ENCODE measurements at places on chromosomes 6 and 20.

GRCh38 chr6:42271834-42272805, 54.5 kb upstream of the MRPS10 start:
- no peak for DNase-seq

GRCh38 chr6:9554806-9555205, 860.1 kb downstream of the TFAP2A start:
- DNase-seq: no peak

GRCh38 chr6:92647630-92648029, 771.7 kb downstream of the EPHA7 start:
- DNase-seq: no peak

- no peak for DNase-seq
Observed at GRCh38 chr6:119346450-119346849, 3.1 kb downstream of the MAN1A1 start.

GRCh38 chr6:81575442-81575841, 177.0 kb downstream of the TENT5A start:
- no peak for DNase-seq

GRCh38 chr6:142165227-142165626, 18.2 kb downstream of the VTA1 start:
- no peak for DNase-seq

DNA sequence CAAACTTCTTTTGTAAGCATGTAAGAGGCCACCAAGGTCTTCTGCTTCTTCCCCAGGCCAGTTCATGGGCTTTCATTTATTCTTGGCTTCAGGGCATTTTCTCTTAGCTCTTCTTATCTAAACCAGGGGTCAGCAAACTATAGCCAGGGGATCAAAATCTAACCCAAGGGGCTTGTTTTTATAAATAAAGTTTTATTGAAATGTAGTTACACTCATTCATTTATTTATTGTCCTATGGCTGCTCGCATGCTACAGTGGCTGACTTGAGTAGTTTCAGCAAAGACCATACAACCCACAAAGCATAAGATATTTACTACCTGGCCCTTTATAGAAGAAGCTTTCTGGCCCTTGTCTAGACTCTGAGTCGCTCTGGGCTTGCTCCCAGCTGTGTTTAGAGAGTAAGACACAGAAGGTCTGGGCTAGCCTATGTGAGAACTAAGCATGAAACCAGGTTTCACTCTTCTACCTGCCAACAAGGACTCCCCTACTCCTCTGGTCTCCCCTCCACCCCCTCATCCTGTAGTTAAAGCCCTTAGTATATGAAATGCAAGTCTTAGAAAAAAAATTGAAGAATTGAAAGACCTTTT, 43.2 kb downstream of the KHDC1L start:
- no peak for DNase-seq

- no peak for DNase-seq
Observed at GRCh38 chr20:37573626-37574198, 46.0 kb upstream of the BLCAP start.

- no peak for DNase-seq
Observed at GRCh38 chr6:39962831-39963230, 28.6 kb upstream of the MOCS1 start.

DNA sequence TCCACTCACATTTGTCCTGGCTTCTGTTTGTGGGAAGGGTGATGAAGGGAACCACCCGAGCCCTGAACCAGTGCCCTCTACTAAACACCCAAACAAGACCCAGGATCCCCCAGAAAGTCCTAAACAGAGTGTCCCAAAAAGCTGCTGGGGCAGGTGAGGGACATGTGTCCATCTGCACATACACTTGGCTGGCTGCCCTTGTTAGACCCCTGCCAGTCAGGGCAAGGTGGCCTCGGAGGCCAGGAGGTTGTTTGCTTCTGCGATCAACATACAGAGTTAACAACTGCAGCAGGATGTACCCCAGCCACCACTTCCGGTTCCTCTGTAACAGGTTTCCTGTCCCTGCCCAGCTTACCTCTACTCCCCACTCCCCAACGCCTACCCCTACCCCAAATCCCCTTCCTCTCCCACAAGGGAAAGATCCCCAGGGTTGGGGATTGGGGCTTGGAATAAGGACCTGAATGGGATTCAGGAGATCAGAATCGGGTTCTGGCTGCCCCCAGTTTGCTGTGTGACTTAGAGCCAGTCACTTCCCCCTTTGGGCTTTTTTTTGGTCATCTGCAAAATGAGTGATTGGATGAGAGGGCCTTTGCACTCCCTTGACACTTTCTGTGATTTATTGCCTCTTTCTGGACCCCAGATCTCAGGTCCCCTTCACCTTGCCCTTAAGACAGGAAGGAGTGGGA, 13.9 kb downstream of the DEF6 start:
- no peak for DNase-seq

- DNase-seq: no peak
Observed at GRCh38 chr6:109202409-109203264, 107.3 kb downstream of the CEP57L1 start.

DNA sequence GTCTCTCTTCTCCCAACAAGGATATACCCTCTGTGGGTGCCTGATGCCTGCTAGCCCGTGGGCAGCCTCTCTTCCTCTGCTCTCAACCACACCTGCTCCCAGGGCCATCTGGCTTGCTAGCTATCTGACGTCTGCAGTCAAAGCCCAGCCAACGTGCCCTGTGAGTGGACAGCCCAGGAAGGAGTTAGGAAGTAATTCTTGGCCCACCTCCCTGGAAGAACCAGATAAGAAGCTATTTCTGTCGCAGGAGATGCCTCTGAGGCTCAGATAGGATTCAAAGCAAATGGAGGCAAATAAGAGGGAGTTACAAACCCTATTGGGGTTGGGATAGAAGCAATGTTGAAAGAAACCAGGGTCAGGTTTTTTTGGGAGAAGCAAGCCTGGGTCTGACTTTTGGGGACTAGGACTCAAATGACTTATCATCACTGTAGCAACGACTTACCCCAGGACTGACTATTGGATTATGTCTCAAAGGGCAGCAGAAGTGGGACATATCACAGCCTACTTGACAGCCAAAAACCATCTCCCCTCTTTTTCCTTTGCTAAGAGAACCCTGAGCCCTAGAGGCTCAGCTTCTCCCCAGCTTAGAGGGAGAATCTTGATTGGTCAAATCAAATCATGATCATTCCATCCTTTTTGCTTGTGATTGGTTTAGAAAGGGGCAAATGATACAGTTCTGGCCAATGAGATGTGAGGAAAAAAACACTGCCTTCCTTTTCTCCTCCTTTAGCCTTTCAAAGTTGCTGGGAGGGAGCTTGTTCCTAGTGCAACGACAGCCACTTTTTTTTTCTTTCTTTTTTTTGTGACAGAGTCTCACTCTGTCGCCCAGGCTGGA, 18.0 kb upstream of the CDK5RAP1 start:
- DNase-seq: no peak

GRCh38 chr6:52532457-52532856, 44.4 kb downstream of the TRAM2 start:
- no peak for DNase-seq

- no peak for DNase-seq
Observed at GRCh38 chr6:34934516-34934915, 45.5 kb downstream of the ANKS1A start.

DNA sequence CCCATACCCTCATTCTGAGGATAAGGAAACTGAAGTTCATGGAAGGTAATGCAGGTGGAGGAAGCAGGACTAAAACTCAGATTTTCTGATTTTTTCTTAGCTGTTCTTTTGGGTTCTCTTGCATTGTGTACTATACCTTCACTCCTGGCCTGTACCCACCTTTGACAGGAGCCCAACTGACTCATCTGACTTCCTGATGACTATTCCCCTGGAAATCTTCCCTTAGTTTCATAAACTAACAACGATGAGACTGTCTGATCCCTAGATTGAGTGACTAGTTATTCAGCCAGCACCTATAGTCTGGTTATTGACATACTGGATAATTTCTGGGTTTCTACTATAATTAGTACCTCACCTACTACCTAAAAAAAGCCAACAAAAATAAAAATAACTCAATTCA, 10.1 kb downstream of the CRYBG1 start:
- no peak for DNase-seq

DNA sequence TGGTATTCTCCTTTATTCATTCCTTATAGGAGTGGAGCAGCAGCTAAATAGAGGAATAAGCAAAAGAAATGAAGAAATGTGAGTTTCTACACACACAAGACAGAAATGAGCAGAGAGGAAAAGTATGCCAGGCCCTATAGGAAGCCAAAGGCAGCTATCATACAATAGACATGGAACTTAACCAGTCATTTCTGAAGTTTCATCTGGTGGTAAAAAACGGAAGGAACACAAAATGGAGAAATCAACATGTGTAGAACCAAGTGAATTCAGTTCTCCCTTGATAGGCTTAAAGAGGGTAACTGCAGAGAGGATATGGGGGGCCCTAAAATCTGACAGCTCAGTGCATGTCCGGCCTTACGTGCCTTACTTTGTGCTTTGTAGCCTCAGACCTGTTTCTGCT, 44.6 kb downstream of the TSBP1 start:
- no peak for DNase-seq

- DNase-seq: no peak
Observed at GRCh38 chr20:37358366-37359150, 12.6 kb downstream of the SRC start.

GRCh38 chr6:75428204-75428603, 65.4 kb downstream of the FILIP1 start:
- no peak for DNase-seq

DNA sequence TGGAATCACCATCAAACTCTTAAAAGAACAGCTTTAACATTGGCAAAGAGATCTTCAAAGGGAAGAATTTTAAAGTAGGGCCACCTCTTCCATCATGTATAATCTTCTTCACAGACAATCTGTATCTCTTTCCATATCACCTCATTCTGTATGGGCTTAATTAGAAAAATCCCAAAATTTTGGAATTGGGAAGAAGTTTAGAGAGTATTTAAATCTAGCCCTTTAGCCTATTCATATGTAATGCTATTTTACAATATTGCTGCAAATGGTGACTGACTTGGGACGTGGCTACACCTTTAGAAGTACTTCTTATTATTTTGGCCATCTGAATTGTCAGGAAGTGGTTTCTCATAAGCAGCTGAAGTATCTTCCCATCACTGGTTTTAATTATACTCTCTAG, 474.3 kb downstream of the RFPL4B start:
- no peak for DNase-seq

DNA sequence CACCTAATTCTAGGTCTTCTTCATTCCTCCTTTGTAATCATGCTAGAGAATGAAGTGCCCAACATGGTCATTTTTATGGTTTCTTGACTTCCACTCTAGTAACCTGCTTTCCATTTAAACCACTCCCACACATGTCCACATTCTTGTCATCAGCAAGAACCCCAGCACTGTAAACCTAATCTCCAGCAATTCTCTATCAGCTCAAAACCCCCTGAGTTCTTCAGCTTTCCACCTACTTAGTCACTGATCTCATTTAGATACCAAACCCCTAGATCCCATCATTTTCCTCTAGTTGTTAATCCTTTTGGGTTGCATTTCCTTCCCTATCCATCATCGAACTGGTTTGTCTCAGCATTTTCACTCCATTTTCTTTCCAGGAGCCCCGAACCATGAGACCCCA, 49.7 kb downstream of the GOPC start:
- no peak for DNase-seq

- no peak for DNase-seq
Observed at GRCh38 chr20:47540443-47541354, 39.0 kb downstream of the NCOA3 start.

DNA sequence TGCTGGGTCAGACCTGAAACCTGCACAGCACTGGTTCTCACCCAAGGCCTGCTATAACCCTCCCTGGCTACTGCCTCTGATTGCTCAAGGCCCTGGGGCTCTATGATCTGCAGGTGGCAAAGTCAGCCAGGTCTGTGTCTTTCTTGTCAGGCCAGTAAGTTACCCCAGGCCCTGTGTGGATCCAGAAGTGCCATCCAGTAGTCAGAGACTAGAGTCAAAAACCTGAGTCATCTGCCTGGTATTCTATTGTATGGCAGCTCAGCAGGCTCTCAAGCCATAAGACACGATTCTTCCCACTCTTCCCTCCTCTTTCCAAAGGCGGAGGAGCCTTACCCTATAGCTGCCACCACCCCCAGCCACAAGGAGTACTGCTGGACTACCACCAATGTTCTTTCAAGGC, 593.0 kb downstream of the FRK start:
- DNase-seq: no peak

DNA sequence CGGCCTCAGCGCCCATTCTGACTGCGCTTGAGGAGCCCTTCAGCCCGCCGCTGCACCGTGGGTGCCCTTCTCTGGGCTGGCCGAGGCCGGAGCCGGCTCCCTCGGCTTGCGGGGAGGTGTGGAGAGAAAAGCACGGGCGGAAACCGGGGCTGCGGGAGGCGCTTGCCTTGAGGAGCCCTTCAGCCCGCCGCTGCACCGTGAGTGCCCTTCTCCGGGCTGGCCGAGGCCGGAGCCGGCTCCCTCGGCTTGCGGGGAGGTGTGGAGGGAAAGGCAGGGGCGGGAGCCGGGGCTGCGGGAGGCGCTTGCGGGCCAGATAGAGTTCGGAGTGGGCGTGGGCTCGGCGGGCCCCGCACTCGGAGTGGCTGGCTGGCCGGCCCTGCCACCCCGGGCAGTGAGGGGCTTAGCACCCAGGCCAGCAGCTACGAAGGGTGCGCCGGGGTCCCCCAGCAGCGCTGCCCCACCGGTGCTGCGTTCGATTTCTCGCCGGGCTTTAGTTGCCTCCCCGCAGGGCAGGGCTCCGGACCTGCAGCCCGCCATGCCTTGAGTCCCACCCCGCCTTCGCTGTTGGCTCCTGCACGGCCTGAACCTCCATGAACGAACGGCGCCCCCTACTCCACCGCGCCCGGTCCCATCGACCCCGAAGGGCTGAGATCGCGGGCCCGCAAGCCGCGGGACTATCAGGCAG, 45.7 kb upstream of the MCUR1 start:
- no peak for DNase-seq

DNA sequence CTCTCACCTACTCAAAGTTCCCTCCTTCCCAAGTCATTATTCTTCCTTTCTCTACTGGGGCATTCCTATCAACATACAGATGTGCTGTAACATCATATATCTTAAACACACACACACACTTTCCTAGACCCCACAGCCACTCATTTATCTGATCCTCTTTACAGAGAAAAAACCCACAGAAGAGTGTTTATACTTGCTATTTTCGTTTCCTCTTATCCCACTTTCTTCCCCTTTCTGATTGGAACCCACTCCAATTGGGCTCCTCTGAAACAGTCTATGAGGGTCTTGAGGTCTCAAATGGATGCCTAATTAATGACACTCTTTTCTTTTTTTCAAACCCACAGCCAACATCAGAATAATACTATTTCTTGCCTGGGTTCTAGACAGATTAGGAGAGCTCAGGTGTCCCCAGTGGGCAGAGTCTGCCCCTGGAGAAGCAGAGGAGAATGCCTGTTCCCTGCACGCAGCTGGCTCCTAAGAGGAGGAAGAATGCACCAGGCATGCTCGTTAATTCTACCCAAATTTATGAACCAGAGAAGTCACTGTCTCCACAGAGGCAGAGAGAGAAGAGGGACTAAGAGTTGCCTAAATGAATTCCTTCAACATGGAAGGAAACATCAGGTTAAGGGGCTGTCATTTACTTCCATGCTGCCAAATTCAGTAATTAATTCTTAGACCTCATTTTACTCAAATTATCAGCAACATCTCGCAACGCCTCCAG, 65.9 kb downstream of the CRYBG1 start:
- no peak for DNase-seq

DNA sequence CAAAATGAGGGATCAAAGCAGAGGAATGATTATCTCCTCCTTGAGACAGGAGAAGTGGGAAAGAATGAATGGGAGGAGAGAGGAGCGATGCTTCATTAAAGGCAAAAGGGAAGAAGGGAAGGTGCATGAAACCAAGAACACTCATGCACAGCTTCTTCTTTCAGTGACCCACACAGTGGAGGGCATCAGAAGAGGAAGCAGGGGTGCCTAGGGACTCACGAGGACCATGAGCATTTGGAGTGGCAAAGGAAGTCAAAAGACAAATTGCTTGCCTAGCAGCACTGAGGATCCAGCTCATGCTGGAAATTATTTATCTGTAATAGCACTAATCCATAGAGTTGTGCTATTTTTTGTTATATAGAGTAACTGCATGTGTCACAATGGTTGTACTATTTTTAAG, 66.1 kb downstream of the SMLR1 start:
- DNase-seq: no peak

Measured in hippocampal formation (tissue), 2 donors.